ENCODE measurements at places on chromosomes 1 and 21.

DNA sequence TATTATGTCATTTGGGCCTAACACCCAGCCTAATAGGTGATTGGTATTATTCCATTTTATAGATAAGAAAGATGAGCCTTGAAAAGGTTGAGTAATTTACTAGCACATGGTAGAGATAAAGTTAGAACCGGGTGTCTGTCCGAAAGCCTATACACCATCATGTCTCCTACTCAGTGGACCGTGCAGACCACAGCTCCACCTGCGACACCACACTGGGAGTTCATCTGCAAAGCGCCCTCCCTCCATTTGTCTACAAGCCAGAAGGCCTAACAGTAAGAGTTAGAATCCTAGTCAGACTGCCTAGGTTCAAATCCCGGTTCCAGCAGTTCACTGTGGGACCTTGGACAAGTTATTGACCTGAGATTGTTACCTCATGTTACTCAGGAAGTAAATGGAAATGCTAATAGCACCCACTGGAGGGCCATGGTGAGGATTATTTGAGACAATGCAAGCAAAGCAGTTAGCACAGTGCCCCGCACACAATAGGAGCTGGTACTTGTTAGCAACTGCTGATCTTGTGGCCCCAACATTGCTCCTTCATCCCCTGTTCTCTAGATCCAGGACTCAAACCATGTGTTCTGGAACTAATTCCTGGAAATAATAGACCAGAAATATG, 20.5 kb downstream of the ARMH1 start:
- DNase-seq: no peak

- DNase-seq: no peak
These were observed 223.3 kb upstream of the ZRANB2 start for GRCh38 chr1:71304125-71304524.

- DNase-seq: no peak
These were observed 1.6 kb downstream of the ADAMTS5 start for GRCh38 chr21:26965040-26965906.

- no peak for DNase-seq
These were observed 2.4 kb downstream of the TUT4 start for GRCh38 chr1:52550447-52550846.

DNA sequence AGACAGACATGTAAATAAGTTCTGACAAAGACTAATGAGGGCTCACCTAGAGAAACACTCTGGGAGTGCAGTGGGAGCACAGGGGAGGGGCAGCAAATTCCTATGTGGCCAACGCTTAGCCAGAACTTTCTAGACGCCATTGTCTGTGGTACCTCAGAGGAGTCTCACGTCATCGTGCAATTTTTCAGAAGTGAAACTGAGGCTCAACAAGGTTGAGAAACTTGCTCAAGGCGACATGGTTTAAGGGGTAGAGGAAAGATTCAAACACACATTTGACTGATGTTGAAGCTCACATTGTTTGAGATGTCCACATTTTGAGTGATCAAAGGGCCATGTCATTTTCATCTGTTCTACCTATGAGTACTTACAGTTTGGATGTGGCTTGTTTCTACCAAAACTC, 152.6 kb upstream of the LMO4 start:
- no peak for DNase-seq

GRCh38 chr1:218332416-218332815, 12.7 kb upstream of the TGFB2 start:
- no peak for DNase-seq

DNA sequence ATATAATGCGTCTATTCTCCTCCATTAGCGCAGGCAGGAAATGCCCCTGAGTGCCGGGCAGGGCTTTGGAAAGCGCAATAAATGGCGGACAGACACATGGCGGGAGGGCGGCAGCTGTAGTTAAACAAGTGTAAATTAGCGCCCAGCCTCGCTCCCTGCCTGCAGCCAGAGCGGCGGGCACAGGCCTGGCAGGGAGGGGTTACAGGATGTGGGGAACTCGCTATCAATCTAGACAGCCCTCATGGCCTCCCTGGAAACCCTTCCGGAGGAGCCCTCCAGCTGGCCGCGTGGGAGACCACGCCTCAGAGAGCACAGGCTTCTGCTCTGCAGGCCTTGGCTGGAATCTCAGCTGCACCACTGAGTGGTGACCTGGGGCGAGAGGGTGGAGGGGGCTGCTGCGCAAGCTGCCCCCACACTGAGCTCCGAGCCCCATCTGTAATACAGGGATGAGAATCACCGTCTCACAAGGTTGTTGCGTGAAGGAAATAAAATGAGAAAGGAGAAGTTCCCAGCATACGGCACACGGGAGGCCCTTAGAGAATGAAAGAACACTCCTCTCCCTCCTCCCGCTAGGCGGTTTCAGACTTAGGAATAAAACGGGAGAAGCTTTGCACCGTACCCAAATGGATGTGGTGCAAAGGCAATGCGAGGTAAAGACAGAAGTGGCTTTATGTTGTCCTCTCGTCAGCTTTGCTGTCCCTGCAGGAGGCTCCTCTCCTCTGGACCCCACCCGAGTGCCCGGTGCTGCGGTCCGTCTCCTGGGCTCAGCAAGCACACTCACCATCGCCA, 167.2 kb upstream of the POU3F1 start:
- DNase-seq: no peak

- DNase-seq: no peak
These were observed 102.7 kb downstream of the CC2D1B start for GRCh38 chr1:52263153-52263910.

DNA sequence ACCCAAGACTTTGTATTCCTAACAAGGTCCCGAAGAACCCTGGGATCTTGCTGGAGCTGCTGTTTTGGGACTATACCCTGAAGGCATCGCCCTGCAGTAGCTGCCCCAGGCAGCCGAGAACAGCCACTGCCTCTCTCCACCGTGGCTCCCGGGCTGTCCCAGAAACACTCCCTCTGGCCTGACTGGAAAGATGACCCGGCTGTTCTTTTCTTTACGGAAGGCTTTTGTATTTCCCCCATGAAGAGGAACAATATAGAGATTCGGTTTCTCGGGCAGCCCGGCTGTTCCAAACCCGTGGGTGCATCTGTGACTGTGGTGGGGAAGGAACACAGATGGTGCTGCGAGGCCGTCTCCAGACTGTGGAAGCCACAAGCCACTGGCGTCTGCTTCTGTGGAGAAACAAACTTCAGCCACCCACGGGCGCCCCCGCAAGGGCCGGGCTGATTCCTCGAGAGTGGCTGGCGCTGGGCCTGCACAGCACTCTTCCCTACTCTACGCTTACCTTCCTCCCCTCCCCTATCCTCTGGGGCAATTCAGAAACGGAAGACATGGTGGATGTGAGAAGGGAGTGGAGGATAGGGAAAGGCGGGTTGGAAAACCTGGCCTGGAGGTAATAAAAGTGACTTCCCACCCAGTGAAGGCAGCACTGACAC, 33.7 kb upstream of the VASH2 start:
- DNase-seq: no peak

GRCh38 chr1:26932531-26932930, 11.0 kb downstream of the NUDC start:
- no peak for DNase-seq

GRCh38 chr1:174352883-174353608, 94.7 kb upstream of the GPR52 start:
- DNase-seq: no peak

DNA sequence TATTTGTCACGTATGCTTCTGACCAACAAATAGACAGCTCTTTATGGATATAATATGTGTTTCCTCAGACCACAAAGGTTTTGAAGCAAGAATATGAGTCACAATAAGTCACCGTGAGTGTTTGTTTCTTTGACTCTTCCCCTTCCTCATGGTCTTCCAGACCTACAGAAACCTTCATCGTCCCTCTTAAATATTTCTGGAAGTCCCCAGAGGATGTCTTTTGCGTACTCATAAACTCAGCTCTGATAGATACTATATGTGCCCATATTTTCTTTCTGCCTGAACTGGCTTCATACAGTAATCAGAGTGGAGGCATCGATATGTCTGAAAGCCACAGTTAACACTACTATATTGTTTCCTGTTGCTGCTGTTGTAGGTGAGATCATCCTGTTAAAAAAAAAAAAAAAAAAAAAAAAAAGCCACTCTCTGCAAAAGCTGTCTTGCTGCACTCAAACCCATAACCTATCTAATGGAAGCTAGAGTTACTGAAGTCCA, 38.4 kb downstream of the ADAMTS1 start:
- no peak for DNase-seq

DNA sequence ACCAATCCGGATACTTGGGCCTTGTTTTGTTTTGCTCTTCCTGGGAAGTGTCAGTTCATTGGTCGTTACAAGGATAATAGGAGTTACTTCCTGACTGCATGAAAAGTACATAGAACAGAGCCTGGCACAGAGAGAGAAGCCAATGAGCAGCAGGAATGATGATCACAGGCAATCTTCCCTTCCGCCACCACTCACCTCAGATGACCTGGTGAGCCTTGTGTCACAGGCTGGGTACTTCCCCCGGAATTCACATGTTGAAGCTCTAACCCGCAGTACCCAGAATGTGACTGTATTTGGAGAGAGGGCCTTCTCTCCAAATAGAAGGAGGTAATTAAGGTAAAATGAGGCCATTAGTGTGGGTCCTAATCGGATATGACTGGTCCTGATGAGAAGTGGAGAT, 18.8 kb upstream of the GPR137B start:
- no peak for DNase-seq

- DNase-seq: no peak
These were observed 369.1 kb upstream of the VAMP3 start for GRCh38 chr1:7401814-7402547.

- DNase-seq: no peak
These were observed 411.0 kb downstream of the LMO4 start for GRCh38 chr1:87739704-87740103.

DNA sequence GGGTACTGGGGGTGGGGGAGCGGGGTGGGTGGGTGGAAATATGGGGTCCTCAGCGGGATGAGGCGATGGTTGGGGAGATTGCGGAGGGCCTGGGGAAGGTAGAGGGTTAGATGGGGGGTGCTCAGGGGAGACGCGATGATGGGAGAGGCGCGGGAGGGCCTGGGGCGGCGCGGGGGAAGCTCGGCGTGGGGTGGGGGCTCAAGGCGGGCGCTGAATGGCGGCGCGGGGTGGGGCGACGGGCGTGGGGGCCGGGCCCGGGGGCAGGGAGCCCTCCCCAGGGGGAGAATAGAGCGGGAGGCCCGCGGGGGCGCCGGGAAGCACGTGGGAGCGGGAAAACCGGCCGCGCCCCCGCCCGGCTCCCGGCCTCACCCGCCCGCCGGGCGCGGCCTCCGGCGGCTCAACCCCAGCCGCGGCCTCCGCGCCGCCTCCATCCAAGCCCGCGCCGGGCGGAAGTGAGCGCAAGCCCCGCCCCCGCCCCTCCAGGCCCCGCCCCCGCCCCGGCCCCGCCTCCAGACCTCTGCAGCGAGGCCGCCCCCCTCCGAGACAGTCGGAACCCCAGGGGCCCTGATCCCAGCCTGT, at the start of gene FAAP20:
Gene FAAP20, minus strand, starts transcription at position 454 of the 579 bp plus-strand sequence. Its CDS starts 23 bp downstream, at position 431.
- DNase-seq: peak; percentile 66

- no peak for DNase-seq
These were observed 180.0 kb downstream of the PLPP3 start for GRCh38 chr1:56399326-56399725.

DNA sequence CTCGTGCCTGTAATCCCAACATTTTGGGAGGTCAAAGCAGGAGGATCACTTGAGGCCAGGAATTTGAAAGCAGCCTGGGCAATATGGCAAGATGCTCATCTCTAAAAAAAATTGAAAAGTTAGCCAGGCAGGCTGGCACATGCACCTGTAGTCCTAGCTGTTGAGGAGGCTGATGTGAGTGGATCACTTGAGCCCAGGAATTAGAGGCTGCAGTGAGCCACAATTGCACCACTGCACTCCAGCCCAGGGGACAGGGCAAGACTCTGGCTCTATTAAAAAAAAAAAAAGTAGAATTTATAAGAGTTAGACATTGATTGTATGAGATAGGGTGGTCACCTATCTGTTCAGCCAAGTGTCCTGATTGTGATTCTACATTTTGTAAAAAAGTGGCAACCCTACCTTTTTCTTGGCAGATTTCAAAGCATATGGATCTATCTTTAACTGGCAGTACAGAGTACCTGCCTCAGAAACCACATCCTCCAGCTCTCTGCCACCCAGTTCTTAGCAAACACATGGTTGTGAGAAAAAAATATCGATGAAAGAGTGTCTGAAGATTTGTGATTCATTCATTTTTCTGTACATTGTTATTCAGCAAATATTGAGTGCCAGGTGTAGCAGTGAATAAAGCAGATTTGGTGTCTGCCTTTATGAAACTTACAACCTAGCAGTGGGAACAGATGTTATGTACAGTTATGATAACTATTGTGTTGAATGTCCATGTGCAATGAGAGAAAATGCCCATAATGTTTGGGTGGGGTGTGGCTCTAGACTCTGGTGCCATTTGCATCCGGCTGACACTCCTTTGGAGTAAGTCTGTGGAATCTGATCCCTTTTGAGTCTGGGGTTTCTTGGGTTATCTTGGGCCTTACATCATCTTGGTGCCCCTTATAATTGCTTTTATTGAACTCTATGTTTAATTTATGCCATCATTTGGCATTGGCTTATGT, 82.5 kb downstream of the ST3GAL3 start:
- no peak for DNase-seq

- no peak for DNase-seq
These were observed 90.4 kb downstream of the BACH1 start for GRCh38 chr21:29389136-29389535.

DNA sequence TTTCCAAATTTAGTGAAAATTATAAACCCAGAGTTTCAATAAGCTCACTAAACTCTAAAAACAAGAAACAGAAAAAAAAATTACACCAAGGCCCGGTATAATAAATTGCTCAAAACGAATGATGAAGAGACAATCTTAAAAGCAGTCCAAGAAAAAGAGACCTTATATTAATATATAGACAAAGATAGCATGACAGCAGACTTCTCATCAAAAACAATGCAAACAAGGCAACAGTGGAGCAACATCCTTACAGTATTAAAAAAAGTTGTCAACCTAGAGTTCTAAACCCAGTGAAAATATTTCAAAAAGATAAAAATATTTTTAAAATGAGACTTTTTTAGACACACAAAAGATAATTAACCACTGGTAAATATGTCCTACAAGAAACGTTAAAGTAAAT, 46.7 kb downstream of the KIFAP3 start:
- DNase-seq: no peak

GRCh38 chr21:32764186-32764585, 7.4 kb downstream of the PAXBP1 start:
- no peak for DNase-seq

GRCh38 chr1:173477286-173478093, at the start of gene PRDX6:
Gene PRDX6, plus strand, starts transcription at chr1:173477335. Its CDS starts 63 bp downstream, at chr1:173477398.
- DNase-seq: no peak

DNA sequence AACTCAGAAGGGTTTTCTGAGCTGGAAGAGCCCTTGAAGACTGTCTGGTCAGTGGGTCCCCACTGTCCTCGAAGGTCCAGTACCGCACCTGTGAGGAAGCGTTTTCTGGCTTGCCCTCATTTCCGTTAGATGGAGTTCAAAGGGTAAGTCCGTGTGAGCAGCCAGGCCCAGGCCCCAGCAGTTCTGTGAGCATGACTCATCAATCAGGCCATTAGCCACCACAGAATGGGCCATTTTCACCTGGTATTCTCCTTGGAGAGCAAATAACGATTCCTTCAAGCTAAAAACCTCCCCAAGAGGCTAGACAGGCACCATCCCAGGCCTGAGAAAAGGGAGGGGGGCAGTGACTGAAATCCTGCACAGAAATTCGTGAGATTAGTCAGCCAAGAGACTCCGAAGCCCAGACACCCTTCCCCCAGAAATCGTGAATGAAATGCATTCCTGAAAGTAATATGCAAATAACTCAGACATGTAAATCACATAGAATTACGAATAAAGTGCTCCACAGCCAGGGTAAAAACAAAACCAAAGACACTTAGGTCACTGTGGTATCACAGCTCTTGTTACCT, 66.0 kb downstream of the BCAR3 start:
- DNase-seq: peak; percentile 24
